ENCODE measurements at places on chromosomes 2 and 18.

GRCh38 chr2:197919487-197919886 lies 115.1 kb downstream of the PLCL1 start:
- no peak for DNase-seq

DNA sequence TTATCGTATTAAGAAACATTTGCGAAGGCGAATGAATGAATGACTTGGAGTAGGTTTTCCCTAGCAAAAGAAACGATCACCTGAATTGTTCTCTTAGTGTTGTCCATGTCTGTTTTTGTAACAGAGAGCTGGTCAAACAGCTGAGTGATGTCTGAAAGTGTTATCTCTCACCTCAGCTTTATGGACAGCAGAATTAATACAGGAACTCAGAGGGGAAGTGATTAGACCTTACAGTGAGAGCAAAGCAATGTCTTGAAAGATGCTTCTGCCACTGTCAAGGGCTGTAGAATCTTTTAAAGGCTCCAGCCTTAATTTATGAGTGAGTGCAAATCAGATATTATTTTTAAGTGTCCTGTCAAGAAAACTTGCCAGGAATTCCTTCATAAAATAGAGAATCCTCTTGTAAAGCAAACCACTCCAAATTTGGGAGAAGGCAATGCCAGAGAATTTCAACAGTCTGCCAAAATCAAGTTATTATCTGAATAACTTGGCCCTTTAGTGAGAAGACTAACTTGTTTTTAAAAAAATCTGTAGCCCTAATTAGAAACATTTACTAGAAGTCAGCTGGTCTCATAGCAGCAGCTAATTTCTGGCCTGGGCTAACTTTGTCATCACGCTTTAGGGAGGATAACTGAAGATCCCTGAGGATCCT lies 60.7 kb downstream of the CDC42EP3 start:
- no peak for DNase-seq

- DNase-seq = no peak
These were observed 186.6 kb downstream of the MTX2 start for GRCh38 chr2:176455816-176456291.

- DNase-seq = no peak
These were observed 426.7 kb upstream of the PKDCC start for GRCh38 chr2:41621095-41621494.

All from stimulated activated naive CD8-positive, alpha-beta T cell treated with anti-CD3 and anti-CD28 coated beads, Interleukin-15, amount 100 ng/mL, for 72 hours (primary cell).